ENCODE measurements at places on chromosomes 16 and 17.
A peak's percentile ranks its signal among the peaks of the same experiment; 100 is the strongest.

DNA sequence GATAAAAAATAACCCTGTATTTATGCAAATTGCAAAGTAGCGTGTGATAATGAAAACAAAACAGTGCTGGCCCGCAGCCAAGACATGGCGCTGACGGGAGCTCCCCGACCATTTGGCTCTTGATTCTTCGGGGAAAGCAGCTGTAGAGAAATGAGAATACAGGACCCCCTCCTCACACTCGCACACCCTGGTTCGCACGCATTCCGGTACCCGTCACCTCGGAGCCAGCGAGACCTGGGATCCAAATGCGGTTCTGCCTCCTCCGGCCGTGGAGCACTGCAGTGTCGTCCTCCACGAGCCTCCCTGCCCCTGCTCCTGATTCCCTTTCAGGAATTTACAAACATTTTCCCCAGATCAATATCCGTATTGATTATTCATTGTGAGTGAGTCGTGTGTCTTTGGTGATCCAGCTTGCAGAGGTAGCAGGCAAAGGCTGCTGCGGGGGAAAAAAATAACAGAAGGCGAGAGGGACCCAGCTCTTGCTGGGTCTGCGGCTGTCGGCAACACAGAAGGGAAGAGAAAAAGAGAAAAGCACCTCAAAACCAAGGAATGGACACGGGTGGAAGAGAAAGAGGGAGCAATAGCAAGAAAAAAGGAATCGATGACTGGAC, 184.1 kb upstream of the ZFHX3 start:
- DNase-seq: no peak

DNA sequence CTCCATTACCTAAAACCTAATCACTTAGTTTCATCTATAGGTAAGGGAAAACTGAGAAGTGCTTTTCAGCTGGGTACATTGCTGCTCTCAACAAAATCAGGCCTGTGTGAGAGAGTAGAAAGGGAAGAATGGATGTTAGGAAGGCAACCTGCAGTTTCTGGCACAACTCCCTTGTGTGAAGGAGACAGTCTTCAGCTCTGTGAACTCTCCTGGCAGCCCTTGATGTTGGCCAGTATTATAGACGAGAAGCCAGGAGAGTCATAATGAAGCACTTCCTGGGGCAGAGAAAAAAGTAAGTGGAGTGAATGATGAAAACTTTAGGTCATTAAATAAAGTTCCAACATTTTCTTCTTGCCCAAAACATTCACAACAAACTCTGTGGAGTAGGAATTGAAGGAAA, 260.1 kb downstream of the IRX3 start:
- no peak for DNase-seq

DNA sequence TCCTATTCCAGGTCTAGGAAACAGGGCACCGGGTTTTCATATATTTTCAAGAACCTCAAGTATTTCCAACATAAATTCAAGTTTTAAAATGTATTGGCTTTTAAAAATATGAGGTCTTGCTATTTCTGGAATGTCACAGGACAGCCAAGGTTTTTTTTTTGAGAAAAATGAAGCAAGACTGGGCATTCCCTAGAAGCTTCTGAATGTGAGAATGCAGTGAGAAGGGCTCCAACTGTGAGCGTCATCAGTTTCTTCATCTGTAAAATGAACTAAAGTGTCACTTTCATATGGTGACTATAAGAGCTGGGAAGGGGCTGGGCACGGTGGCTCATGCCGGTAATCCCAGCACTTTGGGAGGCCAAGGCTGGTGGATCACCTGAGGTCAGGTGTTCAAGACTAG, 455.8 kb upstream of the MAF start:
- no peak for DNase-seq

DNA sequence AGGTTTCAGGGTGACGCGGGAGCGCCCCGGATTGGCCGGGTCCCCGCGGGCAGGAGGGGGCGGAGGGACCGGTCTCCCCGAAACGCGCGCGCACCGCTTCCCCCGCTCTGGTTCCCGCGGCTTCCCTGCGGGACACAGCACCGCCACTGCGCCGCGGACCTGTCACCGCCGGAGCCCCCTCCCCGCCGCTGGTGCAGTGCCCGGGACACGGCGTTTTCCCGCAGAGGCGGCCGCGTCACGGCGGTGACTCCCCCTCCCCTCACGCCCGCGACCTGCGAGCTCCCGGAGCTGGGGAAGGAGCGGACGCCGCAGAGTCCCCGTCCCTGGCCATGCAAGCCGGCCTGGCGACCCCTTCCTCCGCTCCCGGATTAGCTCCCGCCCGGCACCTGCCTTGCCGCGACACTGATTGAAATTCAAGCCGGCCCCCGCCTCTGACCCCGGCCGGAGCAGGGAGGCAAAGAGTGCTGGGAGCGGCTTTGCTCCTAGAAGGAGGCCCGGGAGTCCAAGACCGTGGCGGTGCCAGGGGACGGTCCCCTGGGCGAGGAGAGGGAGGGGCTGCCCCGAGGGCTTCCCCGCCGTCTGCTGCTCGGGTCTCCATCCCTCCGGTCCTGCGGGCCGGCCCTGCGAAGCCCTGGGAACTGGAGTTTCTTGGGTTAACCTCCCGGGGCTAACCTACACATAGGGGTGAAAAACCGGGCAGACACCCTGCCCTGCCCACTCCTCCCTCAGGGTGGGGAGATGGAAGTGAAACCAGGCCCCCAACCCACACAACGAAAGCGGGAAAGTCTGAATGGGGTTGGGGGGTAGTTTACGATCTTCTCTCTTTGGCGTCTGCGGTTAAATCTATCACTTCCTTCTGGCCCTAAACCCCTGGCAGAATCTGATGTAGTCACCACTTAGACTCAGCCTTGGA, 1.0 kb downstream of the RHBDL3 start:
- DNase-seq: no peak

DNA sequence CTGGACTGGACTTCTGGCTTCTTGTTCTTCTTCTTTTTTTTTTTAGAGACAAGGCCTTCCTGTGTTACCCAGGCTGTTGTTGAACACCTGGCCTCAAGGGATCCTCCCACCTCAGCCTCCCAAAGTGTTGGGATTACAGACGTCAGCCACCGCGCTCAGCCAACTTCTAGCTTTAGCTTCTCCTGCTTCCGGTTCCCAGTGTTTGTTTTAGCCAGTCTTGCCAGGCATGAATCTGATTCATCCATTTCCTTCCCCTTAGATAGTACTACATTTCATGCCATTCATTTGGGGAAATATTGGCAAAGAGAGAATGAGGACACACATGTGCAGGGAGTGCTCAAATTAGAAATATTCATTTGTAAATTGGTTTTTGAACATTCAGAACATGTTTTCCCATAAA, 12.1 kb upstream of the NDUFAB1 start:
- no peak for DNase-seq

GRCh38 chr16:29807426-29808218, 1.3 kb downstream of the MAZ start:
- DNase-seq: peak; percentile 94

GRCh38 chr16:76837872-76838271, 353.1 kb upstream of the MON1B start:
- DNase-seq: no peak
